ENCODE measurements at places on chromosomes 12 and 14.

GRCh38 chr14:23009939-23010726 lies at the start of gene C14orf93:
TSS of gene C14orf93 (minus strand) at chr14:23010143. CDS start at chr14:22999023, 11,120 bp downstream.
- DNase-seq = peak; percentile 76

GRCh38 chr14:32597771-32598170 lies 268.7 kb downstream of the AKAP6 start:
- no peak for DNase-seq

- DNase-seq = no peak
These were observed 144.3 kb downstream of the NRXN3 start for GRCh38 chr14:78314484-78314883.

DNA sequence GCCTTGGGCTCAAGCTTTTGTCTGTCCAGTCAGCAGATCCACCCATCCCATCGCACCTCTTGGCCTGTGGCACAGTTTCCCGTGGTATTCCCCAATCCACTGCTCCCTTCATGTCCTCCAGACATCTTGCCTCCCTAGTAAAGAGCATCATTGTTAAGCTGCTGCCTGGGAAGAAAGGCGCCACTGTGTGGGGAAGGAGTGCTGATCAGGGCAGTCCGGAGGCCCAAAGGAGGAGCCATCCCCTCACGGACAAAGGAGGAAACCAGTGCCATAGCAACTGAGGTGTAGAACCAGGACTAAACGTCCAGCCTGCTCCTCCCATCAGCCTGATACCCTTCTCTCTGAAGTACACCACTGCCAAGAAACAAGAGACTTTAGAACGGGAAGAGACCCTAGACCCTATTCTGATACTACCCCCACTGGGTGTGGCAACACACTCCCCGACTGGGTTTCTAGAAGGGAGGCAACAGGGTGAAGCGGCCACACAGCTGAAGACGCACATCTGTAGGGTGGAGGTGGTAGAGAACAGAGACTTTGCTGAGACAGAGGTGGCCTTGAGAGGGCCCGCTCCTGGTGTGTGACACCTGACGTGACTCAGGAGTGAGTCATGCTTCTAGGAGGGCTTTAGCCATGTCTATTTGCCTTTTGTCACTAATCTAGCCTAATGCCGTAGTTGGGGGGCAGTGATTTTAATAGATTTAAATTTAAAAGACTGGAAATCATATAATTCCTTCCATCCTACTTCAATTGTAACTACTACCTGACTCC lies 185.0 kb downstream of the DPF3 start:
- no peak for DNase-seq

DNA sequence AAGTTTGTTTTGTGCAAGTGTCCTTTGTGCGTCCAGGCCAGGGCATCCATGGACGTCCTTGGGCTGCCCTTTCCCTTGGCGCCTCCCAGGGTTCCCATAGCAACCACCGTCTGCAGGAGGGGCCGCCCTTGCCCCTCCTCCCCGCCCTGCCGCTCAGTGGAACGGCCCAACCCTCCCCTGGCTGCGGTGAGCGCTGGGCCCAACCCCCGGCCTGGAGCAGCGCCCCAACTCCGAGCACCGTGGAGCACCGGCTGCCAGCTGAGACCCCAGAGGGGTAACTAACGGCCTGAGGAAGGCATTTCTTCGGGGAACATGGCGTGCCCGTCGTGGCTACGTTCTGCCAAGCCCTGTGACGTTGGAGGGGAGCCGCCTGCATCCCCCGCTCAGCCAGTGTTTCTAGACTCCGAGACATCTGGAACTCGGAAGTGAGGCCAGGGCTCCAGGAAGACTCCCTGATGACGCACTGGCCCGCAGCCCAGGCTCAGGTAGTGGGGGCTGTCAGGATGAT lies 5.3 kb upstream of the ACACB start:
- DNase-seq = peak; percentile 47

Measured in stimulated activated CD4-positive, alpha-beta T cell treated with anti-CD3 and anti-CD28 coated beads, Interleukin-4, amount 100 ng/mL, for 4 hours (primary cell).